Frontal cortex (tissue), 4 donors: ENCODE measurements at places on chromosomes 1 and 21.

DNA sequence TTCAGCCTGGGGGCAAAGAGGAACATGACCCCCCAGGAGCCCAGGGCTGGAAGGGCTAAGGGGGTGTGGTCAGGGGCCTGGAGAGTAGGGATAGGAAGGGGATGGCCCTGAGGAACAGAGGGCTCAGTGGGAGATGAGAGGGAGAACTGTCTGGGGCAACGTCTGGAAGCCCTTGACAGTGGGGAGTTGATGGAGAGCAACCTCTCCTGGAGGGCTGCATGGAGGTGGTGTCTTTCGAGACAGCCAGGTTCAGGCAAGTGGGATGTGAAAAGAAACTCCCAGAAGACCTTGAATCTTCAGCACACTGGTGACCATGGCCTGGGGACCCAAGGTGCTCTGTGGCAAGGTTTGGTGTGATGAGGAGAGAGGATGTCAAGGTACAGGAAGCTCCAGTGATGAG lies 54.2 kb upstream of the RUNX3 start:
- no peak for DNase-seq

- DNase-seq = no peak
Observed at GRCh38 chr1:171654942-171655745, 2.7 kb upstream of the MYOC start.

GRCh38 chr1:98702976-98703375 lies 41.5 kb downstream of the SNX7 start:
- DNase-seq = no peak

GRCh38 chr1:178055779-178056471 lies 38.0 kb upstream of the RASAL2 start:
- DNase-seq = no peak

DNA sequence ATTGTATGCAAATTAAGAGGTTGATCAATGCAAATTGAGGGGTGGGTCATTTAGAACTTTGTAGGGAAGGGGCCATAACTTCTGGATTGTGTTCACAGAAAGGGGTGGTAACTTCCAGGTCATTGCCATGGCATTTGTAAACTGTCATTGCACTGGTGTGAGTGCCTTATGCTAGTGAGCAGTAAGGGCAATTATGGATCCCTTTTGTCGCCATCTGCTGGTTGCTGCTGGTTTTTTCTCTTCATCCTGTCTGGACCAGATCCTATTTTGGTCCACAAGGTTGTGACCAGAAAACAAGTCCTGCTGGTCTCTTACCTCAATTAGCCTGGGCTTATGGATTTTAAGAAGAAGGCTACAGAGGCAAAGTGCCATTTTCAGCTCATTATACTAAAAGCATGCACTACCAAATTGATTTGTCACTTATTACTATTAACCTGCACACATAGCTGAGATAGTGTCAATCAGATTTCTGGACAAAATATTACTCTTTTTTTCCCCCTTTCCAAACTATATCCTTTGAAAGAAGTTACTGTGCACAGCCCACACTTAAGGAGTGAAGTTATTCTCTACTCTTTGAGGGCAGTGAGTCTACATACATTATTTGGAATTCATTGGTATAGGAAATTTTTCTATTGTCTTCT lies 196.2 kb downstream of the ZC3H11B start:
- DNase-seq = no peak

DNA sequence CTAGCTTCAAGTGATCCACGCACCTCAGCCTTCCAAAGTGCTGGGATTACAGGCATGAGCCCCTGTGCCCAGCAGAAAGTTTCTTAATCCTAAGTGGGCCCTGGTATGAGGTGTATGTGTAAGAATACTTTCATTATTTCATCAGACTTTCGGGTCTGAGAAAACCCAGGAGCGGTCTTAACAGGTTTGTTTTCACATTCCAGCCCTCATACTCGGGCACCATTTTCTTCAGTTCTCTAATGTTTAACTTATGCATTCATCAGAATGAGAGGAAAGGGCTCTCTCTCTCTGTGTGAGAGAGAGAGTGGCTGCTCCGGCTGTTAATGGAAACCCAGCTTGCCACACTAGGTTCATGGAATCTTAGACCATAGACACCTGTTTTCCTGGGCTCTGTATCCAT lies 4.2 kb upstream of the PADI1 start:
- DNase-seq = no peak

GRCh38 chr1:13513063-13513894 lies 524 bp downstream of the LRRC38 start:
- no peak for DNase-seq

DNA sequence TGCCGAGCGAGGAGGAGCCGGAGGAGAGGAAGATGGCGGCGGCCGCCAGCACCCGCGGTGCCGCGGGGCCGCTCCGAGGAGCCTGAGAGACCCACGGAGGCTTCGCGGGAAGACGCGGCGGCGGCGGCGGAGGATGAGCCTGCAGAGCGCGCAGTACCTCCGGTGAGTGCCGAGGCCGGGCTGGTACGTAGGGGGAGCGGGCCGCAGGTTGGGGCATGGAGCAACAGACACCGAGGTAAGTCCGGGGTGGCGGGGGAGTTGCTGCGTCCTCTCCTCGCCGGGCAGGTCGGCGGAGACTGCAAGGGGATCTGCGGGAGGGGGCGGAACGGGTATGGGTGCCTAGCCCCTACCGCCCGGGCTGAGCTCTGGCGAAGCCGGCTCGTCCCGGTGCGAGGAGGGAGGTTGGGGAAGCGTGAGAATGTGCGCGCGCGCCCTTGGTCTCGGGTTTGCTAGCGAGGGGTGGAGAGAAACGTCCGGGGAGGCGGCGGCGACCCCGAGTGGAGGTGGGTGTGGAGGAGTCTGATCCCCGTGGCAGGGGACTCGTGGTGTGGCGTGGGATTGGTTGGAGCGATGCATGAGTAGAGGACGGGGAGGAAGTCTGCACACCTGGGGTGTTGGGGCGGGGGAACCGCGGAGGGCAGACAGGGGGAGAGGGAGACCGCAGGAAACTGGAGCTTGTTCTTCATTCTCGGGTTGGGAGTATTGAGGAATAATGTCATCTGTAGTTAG lies at the start of gene SMG7:
Gene SMG7 (plus strand): TSS at position 12 of the 729 bp plus-strand sequence. CDS start 122 bp downstream, at position 134.
- peak; percentile 14 for DNase-seq

GRCh38 chr1:225973158-225973557 lies 26.0 kb downstream of the SDE2 start:
- DNase-seq = no peak

GRCh38 chr1:56866656-56867055 lies 12.1 kb downstream of the C8A start:
- DNase-seq = no peak

GRCh38 chr1:118785246-118785645 lies 202.9 kb downstream of the TBX15 start:
- no peak for DNase-seq
